ENCODE measurements at places on chromosomes 12 and 14. TPM values are rescaled to one million over a fixed set of nuclear protein-coding genes. Genes with fewer than 3 reads are reported as not detected.

FGF6 gene
- not detected for total RNA-seq

DNA sequence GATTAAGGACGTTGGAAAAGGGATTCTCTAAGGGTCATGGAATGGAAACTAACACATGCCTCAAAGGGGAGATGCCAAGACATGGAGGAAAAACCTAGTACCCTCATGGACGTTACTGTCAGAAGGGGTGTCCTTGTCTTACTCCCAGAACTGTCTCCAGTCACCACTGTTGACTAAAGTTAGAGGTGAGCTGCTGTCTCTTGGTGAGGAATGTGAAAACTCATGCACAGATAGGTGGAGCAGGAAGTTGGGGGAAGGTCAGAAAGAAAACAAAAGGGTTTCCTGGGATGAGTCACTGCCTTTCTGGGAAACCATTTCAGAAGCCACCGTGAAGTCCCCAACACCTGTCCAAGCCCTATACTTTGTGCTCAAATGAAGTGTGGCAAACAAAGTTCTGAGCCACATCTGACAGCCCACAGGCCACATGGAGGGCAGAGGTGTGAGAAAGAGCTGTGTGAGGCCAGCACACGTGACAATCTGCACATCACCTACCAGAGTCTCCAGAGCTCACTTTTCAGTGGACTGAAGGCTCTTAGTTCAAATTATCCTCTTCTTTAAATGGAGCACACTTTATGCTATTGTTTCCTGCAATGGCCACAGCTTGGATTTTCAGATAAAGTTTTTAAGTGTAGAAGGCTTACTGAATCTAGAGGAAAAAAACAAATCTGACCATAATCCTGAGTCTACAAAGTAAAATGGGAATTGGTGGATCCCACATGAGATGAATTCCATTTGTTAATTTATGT, 92.9 kb upstream of the EGLN3 start:
- no peaks in the 10 kb centered on the region for H3K36me3 ChIP-seq
- H3K4me3 ChIP-seq: no peak overlapping the region
- H3K4me1 ChIP-seq: no peaks in the 10 kb centered on the region

SCNN1A gene
- total RNA-seq: 0.20 TPM

GUCY2C gene
- total RNA-seq: 0.29 TPM

DNA sequence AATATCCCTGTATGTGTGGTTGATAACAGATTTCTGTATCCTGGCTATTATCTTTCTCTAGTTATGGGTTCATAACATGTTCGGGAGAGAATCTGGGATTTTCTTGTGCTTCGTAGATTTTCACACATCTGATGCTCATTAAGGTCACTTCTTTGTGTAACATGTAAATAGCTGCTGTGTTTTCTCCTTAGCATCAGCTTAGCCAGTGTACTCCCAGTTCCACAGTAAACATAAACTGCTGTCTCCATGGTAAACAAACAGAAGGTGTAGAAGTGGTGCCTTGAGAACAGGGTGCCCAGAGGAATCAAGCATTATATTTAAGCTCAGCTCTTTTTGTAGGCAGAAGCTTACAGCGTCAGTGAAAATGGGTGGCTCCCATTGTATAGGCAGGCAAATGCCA, 88.0 kb downstream of the ANO6 start:
- H3K4me1 ChIP-seq: no peaks in the 10 kb centered on the region
- no peaks in the 10 kb centered on the region for H3K27me3 ChIP-seq
- no peak overlapping the region for H3K27ac ChIP-seq
- no peak overlapping the region for H3K4me3 ChIP-seq
- H3K36me3 ChIP-seq: peaks cover 2% of the 10 kb centered on the region
- no peak for DNase-seq

GRCh38 chr14:96423446-96424108, 31.6 kb downstream of the AK7 start:
- peak overlapping the region; percentile 42 for H3K4me3 ChIP-seq
- peaks cover 14% of the 10 kb centered on the region for H3K4me1 ChIP-seq
- H3K27me3 ChIP-seq: no peaks in the 10 kb centered on the region
- H3K27ac ChIP-seq: no peak overlapping the region
- H3K36me3 ChIP-seq: no peaks in the 10 kb centered on the region
- peak; percentile 8 for DNase-seq

- no peaks in the 10 kb centered on the region for H3K27me3 ChIP-seq
- no peak overlapping the region for H3K4me3 ChIP-seq
- H3K36me3 ChIP-seq: no peaks in the 10 kb centered on the region
- no peaks in the 10 kb centered on the region for H3K4me1 ChIP-seq
Observed at GRCh38 chr12:87086118-87086891, 830.1 kb upstream of the MGAT4C start.

DNA sequence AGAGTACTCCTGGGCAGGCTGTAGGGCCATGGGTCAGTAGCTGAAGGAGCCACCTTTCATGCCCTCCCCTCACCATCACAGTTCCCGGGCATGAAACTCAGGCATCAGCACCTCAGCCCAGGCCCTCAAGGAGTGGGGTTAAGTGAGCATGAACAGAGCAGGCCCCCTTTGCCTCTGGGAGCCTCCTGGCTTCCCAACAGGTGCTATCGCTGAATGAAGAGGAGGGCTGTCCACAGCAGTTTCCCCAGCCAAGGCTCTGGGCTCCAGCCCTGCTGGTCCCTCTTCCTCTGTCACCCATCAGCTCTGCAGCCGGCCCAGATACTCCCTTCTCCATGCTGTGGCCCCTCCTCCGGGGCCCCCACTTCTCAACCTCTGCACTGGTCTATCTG, 184.3 kb downstream of the ZFP36L1 start:
- DNase-seq: no peak
- no peaks in the 10 kb centered on the region for H3K36me3 ChIP-seq
- H3K4me3 ChIP-seq: no peak overlapping the region

GRCh38 chr12:66945189-66945817, 266.4 kb upstream of the GRIP1 start:
- H3K27ac ChIP-seq: no peak overlapping the region
- H3K4me1 ChIP-seq: no peaks in the 10 kb centered on the region
- H3K36me3 ChIP-seq: no peaks in the 10 kb centered on the region
- H3K4me3 ChIP-seq: no peak overlapping the region
- DNase-seq: no peak
- no peaks in the 10 kb centered on the region for H3K27me3 ChIP-seq

DNA sequence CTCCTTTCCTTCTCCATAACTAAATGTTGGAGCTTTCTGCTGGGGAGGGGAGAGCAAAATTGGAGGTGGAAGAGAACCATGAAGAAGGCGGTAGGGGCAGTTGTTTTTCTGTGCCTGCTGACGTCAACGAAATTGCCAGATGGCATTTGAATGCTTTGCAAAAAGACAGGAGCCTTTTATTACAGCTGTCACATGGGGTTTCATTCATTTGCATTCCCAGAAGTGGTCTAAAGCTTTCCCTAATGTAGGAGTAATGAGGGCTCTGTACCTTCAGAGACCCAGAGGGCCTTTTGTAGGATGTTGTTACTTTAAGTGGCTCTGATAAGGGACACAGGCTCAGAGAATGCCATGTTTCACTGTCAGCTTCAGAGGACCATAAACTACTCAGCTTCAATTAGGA, 107.1 kb upstream of the SLCO1C1 start:
- H3K36me3 ChIP-seq: no peaks in the 10 kb centered on the region
- DNase-seq: no peak
- H3K27me3 ChIP-seq: no peaks in the 10 kb centered on the region
- no peak overlapping the region for H3K27ac ChIP-seq
- no peak overlapping the region for H3K4me3 ChIP-seq

PPP1R36 gene
- not detected for total RNA-seq

DNA sequence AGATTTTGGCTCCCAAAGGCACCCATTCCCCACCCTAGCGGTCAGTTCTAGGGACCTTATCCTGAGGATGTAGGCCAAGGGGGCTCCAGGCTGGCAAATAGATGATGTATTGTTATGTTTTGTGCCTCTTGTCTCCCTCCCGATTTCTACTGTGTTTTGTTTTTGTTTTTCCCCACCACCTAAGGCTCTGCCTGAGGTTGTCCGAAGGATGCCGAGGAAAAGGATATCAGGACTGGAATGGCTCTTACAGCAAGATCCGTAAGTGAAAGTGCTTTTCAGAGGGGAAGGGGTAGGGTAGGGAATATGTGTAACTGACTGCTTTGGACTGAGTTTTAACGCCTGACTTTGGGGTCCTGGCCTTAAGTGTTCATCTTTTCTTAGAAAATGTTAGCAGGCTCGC, 6.6 kb downstream of the FOXG1 start:
- H3K27me3 ChIP-seq: no peaks in the 10 kb centered on the region
- no peaks in the 10 kb centered on the region for H3K4me1 ChIP-seq
- H3K27ac ChIP-seq: no peak overlapping the region
- H3K4me3 ChIP-seq: no peak overlapping the region
- no peak for DNase-seq

SNAPC1 gene
- 6.6 TPM for total RNA-seq

- H3K27ac ChIP-seq: no peak overlapping the region
- DNase-seq: no peak
- no peaks in the 10 kb centered on the region for H3K36me3 ChIP-seq
- no peaks in the 10 kb centered on the region for H3K4me1 ChIP-seq
Observed at GRCh38 chr12:58066296-58066695, 124.9 kb downstream of the ATP23 start.

YLPM1 gene
- 116 TPM for total RNA-seq

GRCh38 chr14:74609721-74610120, 2.3 kb downstream of the LTBP2 start:
- no peaks in the 10 kb centered on the region for H3K27me3 ChIP-seq
- DNase-seq: no peak
- H3K36me3 ChIP-seq: no peaks in the 10 kb centered on the region
- H3K27ac ChIP-seq: no peak overlapping the region

- no peak for DNase-seq
- no peaks in the 10 kb centered on the region for H3K36me3 ChIP-seq
- no peak overlapping the region for H3K4me3 ChIP-seq
- no peak overlapping the region for H3K27ac ChIP-seq
- no peaks in the 10 kb centered on the region for H3K27me3 ChIP-seq
- no peaks in the 10 kb centered on the region for H3K4me1 ChIP-seq
Observed at GRCh38 chr14:55803873-55804553, 224.0 kb downstream of the KTN1 start.

CYP46A1 gene
- total RNA-seq: 0.10 TPM

DNA sequence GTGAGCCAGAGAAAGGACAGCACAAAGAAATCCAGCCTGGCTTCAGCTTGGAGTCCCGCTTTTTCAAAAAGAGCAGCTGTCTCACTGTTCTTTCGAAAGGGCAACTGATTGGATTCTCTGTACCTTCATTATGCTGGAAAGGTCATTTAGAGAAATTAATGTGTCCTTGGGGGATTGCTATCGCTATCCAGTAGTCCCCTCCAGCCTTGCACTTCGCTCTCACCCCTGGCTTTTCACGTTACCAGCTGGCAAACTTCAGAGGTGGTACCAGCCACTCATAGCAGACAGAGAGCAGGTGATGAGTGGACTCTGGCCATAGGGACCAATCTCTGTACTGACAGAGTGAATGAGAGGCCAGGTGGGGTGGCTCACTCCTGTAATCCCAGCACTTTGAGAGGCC, 11.8 kb upstream of the NUAK1 start:
- no peak for DNase-seq
- H3K27ac ChIP-seq: no peak overlapping the region
- no peaks in the 10 kb centered on the region for H3K36me3 ChIP-seq
- H3K27me3 ChIP-seq: peaks cover 3% of the 10 kb centered on the region
- H3K4me3 ChIP-seq: no peak overlapping the region
- no peaks in the 10 kb centered on the region for H3K4me1 ChIP-seq

MYBPC1 gene
- total RNA-seq: not detected

SLC10A1 gene
- total RNA-seq: not detected

DNA sequence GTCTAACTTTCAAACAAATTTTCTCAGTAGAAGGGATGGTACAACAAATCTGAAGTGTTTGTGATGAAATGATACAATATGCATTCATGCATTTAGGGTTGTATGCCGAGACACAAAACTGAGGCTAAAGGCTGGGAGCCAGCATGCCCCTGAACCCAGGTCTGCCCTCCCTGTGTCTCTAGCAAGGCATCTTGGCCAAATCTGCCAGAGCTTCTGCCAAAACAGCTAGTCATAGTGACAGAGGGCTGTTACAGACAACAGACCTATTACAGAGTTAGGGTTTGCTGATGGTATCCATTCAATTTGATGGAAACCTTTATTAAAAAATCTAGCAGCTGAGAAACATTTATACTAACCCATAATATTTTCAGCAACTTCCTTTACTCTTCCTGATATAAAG, 11.3 kb upstream of the CHPT1 start:
- peaks cover under 1% of the 10 kb centered on the region for H3K4me1 ChIP-seq
- DNase-seq: no peak
- H3K27me3 ChIP-seq: no peaks in the 10 kb centered on the region
- no peak overlapping the region for H3K4me3 ChIP-seq
- H3K36me3 ChIP-seq: no peaks in the 10 kb centered on the region
- H3K27ac ChIP-seq: no peak overlapping the region

GRCh38 chr14:50373959-50374358, 22.7 kb downstream of the CDKL1 start:
- no peaks in the 10 kb centered on the region for H3K4me1 ChIP-seq
- no peaks in the 10 kb centered on the region for H3K36me3 ChIP-seq
- no peaks in the 10 kb centered on the region for H3K27me3 ChIP-seq
- no peak for DNase-seq
- H3K27ac ChIP-seq: no peak overlapping the region
